Activated CD4-positive, alpha-beta T cell treated with anti-CD3 and anti-CD28 coated beads, Interleukin-2, amount 50 U/mL, for 1 hour (primary cell): ENCODE measurements at places on chromosomes 16 and 17.

DNA sequence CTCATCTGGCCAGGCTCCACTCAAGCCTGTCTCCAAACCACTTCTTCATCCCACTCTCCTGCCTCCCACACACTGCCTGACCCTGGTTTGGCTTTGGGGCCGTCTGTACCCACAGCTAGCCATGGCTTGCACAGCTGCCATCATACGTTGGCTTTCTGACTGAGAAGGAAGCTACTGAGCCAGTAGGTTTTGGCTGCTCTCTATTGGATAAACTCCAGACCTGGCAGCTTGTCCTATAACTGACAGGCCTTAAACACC, 3.9 kb downstream of the MIF4GD start:
- DNase-seq, result no peak

GRCh38 chr16:24018485-24018884, 182.7 kb downstream of the PRKCB start:
- no peak for DNase-seq

DNA sequence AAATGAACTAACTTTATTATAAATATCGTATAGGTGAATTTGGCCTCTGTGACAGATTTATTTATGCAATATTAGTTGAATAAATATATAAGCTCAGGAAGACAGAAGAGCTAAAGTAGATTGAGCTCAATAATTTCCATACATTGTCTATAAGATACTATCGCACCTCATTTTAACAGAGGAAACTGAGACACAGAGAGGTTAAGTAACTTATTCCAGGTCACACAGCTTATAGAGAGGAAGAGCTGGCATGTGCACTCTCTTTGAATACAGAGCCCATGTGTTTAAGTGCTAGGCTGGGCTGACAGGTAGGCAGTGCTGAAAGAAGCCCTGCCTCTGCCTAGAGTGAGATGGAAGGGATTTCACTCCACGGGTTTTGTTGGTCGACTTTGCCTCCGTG, 48.4 kb downstream of the VAT1L start:
- DNase-seq, result no peak

DNA sequence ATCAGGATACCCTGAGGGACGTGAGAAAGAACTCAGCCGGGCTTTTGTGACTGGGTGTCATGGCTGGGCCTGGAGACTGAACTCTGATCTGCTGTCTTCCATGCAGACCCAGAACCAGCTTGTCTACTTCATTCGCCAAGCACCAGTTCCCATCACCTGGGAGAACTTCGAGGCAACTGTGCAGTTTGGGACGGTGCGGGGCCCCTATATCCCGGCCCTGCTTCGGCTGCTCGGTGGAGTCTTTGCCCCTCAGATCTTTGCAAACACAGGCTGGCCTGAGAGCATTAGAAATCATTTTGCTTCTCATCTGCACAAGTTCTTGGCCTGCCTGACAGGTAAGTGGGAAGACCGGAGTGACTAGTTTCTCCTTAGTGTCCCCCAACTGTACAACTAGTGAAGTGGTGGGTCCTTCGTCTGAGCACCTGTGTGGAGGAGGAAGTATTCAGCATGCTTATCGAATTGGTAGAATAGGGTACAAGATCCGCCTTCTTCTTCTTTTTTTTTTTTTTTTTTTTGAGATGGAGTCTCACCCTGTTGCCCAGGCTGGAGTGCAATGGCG, 15.5 kb downstream of the DNAH2 start:
- DNase-seq, result no peak

- no peak for DNase-seq
Measured at GRCh38 chr17:9181640-9182039, 160.3 kb downstream of the NTN1 start.

- no peak for DNase-seq
Measured at GRCh38 chr17:39156491-39156890, 5.1 kb upstream of the PLXDC1 start.

DNA sequence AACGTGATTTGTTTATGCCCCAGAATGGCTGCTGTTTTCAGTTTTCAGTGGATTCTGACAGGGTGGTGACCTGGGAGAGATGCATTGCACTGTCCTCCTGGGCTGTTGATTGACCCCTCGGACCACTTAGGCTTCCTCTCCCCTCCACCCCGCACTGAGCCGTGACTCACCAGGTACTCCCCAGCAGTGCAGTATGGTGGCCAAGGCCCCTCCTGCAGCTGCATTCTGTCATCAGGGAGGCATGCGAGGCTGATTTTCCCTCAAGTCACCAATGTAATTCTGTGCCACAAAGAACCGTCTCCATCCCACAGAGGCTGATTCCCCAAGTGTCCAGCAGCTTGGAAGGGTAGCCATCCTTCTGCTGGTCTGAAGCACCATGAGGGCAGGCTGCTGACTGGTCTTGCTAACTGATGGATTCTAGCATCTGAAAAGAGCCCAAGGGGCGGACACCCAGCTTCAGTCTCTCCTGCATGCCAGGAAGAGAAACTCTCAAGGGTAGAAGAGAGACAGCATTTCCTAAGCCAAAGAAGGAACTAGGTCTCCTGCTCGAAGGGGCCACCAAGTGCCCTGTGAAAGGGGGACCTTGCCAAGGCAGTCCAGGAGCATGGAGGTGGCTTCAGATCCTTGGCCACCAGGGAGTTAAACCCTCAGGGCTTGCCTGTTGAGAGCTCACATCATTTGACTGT, 148.1 kb downstream of the SOCS1 start:
- DNase-seq, result no peak

DNA sequence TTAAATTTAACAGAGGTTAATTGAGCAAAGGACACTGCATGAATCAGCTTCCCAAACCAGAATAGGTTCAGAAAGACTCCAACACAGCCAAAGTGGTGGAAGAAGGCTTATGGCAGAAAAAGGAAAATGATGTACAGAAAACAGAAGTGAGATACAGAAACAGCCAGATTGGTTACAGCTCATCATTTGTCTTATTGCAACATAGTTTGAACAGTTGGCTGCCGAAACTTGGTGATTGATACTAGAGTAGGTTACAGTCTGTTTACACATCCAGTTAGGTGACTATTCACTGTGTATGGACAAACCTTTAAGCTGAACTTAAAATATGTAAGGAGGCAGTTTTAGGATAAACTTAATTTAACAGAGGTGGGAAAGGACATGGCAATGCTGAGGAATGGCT, 18.3 kb downstream of the TMEM100 start:
- no peak for DNase-seq

GRCh38 chr17:81116704-81117103, 48.6 kb upstream of the PVALEF start:
- no peak for DNase-seq
